ENCODE measurements at places on chromosomes 6 and 20.

DNA sequence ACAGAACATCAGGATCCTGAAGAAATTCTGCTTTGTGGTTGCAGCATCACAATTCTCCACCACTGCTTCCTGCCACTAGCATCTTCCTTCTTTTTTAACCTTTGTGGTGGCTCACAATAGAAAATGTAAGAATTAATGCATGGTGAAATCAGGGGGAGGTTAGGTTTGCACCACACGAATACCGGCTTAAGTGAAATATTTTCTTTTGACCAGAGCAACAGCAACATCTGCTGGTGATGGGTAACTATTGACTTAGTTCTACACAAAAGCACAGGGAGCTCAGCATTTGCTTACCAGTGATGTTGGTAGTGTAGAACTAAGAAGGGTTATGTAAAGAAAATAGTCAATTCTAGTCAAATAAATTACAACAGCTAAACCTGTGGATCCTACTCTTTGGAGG lies 280.5 kb downstream of the SYNE1 start:
- DNase-seq, result no peak

DNA sequence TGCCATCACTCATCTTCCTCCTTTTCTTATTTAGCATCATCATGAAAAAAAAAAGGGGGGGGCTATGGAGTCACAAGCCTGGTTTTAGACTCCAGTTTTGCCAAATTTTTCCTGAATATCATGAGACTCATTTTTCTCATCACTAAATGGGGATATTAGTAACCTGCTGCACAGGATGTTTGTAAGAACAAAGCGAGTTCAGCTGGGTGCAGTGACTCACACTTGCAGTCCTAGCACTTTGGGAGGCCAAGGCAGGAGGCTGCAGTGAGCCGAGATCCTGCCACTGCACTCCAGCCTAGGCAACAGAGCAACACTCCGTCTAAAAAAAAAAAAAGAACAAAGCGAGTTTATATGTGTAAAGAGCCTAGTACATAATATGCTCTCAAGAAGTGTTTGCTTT lies 82.8 kb downstream of the TFAP2A start:
- no peak for DNase-seq

DNA sequence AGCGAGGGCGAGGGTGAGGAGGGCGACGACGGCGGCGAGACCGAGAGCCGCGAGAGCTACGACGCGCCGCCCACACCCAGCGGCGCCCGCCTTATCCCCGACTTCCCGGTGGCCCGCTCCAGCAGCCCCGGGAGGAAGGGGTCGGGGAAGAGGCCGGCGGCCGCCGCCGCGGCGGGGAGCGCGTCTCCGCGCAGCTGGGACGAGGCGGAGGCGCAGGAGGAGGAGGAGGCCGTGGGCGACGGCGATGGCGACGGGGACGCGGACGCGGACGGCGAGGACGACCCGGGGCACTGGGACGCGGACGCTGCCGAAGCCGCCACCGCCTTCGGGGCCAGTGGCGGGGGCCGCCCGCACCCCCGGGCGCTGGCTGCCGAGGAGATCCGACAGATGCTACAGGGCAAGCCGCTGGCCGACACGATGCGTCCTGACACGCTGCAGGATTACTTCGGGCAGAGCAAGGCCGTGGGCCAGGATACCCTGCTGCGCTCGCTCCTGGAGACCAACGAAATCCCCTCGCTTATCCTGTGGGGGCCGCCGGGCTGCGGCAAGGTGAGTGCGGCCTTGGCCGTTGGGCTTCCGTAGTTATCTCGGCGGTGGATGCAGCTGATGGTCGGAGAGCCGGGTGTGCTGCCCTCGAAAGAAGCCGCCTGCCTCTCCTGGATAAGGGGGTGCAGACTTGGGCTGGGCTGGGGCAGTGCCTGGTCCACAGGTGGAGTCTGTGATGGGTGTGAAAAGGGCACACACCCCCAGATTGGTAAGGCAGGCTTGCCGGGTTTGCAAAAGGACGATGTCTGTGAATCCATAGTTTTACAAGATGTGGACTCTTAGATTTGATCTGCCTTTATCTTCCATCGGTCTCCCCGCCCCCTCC lies 938 bp downstream of the WRNIP1 start:
- DNase-seq, result no peak

- DNase-seq, result no peak
Measured at GRCh38 chr20:58593880-58594638, 57.0 kb upstream of the STX16 start.

DNA sequence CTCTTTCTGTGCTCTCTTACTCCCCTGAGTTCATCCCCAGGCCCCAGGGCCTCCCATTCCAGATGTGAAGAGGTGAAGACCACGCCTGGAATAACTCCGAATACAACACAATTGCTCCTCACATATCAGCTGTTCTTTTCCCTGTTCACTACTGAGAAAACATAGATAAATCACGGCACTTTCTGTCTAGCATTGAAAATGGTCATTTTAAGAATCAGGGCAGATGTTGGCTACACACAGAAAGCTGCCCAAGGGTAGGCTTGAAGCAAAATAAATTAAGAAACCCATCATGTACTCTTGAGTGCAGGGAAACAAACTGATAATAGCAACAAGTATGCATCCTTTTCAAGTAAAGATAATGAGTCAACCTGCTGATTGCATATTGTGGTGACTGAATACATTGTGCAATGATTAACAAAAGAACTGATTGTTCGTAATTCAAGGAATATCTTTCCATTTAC lies 382.5 kb downstream of the PRKN start:
- DNase-seq, result no peak

GRCh38 chr6:88124925-88125557 lies 41.1 kb downstream of the CNR1 start:
- no peak for DNase-seq

DNA sequence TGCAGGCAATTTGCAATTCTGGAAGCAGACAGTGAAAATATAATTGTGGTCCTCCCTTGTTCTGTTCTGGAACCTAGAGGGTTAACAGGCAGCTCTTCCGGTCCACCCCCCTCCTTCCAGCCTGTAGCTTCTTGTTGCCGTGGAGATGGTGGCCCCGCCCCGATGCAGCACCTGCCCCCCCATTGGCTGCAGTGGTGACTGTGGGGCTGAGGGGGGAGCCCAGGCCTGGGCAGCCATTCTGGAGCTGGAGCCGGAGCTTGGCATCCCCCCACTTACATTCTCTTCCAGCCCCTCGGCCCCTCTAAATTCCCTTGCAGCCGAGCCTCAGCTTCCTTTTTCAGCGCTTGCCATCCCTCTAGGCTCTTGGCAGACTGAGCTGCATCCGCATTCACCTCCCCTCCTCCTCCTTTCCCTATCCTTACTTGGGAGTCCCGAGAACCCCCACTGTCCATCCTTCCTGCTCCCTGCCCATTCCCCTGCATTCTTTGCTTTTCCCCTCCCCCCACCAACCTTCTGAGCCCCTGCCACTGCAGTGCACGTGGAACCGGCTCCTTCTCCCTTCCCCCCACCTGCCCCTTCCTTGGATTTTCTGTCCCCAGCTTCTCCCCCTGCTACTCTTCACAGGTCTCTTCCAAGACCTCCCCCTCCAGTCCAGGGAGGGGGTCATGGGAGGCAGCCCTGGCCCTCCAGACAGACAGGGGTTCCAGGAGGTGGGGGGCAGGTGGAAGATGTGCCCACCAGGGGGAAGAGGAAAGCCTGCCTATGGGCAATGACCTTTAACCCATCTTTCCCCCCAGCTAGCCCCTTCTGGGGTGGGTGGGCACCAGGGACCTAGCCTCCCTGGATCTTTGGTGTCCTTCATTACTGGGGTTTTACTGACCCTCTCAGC lies 11.4 kb downstream of the SYNGAP1 start:
- DNase-seq, result no peak

- no peak for DNase-seq
Measured at GRCh38 chr6:120348926-120349325, 985.4 kb downstream of the TBC1D32 start.

- DNase-seq, result no peak
Measured at GRCh38 chr20:24283186-24283585, 186.2 kb upstream of the SYNDIG1 start.

- no peak for DNase-seq
Measured at GRCh38 chr6:40342723-40343122, 244.4 kb downstream of the LRFN2 start.

- DNase-seq, result no peak
Measured at GRCh38 chr6:155382338-155382685, 68.0 kb upstream of the TFB1M start.

DNA sequence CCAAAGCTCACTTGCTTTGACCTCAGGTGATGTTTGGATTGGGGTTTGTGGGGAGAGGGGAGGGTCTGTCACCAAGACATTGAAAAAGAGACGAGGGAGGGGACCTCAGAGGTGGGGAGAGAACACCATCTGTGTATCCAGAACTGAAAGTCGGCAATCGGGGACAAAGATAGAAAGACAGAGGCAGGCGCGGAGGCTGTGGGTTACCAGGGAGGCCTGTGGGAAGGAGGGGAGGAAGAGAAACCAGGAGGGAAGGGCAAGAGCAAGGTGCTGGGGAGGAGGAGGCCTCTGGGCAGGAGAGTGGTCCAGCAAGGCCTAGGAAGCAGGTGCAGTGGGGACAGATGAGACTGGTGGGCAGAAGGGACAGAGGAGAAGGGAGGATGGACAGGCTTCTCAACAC lies 211.2 kb downstream of the CDC5L start:
- DNase-seq, result no peak

GRCh38 chr6:30776390-30777154 lies 32.2 kb upstream of the IER3 start:
- no peak for DNase-seq

- DNase-seq, result peak; percentile 90
Measured at GRCh38 chr6:111973118-111973761, 80.7 kb upstream of the CCN6 start.

DNA sequence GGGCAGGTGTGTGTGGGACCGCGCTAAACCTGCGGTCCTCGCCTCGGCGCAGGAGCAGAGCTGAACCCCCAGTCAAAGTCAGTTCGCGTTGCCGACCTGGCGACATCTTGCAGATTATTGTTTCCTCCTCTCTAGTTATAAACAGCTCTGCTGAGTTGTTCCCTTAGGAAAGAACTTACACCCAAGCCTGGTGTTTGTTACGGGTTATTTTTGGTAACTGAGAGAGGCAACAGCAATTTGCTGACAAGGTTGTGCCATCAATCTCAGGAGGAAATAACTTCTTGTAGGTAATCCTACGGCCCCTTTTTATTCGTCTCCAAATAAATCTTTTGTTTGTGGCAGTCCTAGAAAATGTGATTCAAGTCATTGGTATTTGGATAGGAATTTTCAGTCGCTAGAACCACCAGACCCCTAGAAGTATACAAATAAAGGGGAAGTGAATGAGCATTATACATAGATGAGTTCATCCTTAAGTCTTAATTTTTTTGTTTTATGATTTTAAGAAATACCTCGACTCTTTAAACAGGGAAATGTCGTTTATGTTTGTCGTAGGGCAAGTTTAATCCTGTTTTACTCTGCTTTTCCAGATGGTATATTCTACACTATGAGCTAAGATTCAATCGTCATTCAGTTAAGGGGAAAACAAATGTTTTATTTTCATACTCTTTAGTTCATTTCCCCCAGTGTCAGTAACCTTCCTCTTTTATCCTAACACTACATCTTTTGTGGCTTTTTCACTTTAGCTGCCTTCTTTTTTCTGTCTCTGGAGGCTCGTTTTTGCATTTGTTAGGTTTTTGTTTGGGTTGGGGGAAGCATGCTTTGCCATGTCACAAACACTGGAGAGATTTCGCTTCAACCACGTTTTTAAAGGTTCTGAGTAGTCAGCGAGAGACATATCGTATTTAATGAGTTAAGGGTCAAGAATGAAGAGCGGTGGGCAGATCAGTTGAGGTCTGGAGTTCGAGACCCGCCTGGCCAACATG lies 1.2 kb downstream of the PM20D2 start:
- DNase-seq, result no peak

GRCh38 chr6:123415844-123416468 lies 220.8 kb downstream of the TRDN start:
- DNase-seq, result peak; percentile 21

DNA sequence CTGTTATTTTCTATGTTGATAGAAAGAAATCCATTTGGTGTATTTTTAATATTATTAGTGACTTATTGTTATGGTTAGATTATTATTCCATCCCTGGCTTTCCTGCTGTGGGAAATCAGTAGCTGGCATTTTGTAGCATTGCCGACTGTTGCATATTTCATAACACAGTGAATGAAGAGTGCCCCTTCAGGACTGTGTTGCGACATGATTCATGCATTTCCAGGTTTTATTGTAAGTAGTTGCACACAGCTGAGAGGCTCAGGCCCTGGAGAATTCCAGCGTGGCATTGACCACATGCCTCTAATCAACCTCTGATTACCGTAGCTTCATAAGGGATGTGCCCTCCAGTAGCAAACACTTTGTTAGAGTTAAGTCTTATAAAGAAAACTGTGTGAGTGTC lies 263.9 kb downstream of the FARS2 start:
- peak; percentile 68 for DNase-seq

GRCh38 chr6:7230327-7230691 lies 82.7 kb downstream of the SSR1 start:
- DNase-seq, result no peak

- no peak for DNase-seq
Measured at GRCh38 chr20:19375395-19375794, 163.0 kb downstream of the SLC24A3 start.

GRCh38 chr6:8578006-8578405 lies 142.7 kb upstream of the SLC35B3 start:
- DNase-seq, result no peak

- DNase-seq, result no peak
Measured at GRCh38 chr6:140317950-140318349, 943.5 kb upstream of the CITED2 start.

DNA sequence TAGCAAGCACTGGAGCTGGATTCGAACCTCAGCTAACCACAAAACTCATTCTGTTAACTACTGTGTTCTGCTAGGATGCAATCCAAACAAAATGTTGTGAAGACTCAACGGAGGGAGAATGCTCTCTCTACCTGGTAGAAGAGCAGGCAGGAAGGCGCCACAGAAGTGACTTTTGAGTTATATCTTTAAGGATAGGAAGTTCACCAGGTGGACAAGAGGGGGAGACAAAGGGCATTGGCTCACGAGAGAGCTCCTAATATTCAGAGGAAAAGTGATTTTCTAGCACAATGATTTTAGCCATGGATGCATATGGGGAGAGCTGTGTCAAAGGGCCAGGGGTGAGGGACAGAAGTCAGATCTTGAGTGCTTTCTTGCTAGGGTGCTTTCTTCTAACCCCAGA lies 108.4 kb upstream of the MAFB start:
- DNase-seq, result peak; percentile 1

DNA sequence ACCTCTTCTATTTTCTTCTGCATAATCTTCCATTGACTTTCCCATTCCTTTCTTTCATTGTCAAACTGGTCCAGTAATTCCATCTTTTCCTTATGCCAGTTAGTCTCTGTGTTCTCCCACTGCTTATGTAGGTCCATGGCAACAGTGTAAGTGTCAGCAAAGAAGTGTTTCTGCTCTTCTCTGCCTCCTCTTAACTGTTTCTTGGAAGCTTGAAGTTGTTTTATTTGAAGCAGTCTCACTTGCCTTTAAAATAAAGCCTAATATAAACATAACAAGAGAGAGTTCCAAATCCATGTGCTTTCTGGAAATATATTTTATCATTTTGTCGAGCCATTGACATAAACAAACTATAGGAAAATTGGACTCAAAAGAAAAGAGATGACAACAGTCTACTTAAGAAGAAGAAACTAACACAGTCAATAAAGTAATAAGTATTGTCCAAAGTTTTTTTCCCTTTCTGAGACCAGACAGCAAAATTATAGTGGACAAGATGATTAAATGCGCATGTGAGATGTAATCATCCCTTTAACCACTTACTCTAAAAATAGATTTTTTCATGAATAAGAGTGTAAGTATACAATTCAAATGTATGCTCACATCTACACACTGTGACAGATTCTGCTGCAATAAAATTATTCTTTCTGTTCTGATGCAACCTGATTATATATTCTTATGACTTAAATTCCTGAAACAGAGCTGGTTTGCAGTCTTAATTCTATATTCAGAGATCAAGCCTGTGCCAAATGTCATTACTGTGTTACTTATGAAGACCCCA lies 5.2 kb downstream of the KIAA0408 start:
- DNase-seq, result no peak

- DNase-seq, result no peak
Measured at GRCh38 chr6:113115196-113115595, 741.9 kb upstream of the MARCKS start.
